ENCODE measurements at places on chromosomes 12 and 14. TPM values are rescaled to one million over a fixed set of nuclear protein-coding genes. Genes with fewer than 3 reads are reported as not detected.

GRCh38 chr12:15151161-15152091, 69.8 kb downstream of the RERG start:
- no peak for DNase-seq
- H3K27me3 ChIP-seq, result peaks cover 2% of the 10 kb centered on the region
- H3K4me1 ChIP-seq, result no peaks in the 10 kb centered on the region
- no peak overlapping the region for H3K27ac ChIP-seq

DNA sequence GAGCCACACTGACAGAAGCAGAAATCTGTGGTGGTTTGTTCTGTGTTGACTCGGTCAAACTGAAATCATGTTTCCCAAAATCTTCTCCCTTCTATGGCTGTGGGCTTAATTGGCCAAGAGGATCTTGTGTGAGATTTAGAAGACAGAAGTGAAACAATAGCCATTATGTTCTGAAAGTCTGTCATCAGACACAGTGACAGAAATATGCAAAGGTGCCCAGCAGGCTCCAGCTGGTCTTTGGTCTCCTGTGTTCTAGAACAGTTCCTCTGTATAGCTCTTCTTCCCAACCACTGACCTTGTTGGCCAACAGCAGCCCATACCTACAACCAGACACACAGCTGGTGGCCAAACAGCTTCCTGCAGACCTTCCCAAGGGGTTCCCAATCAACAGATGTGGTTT, 25.0 kb upstream of the COCH start:
- H3K36me3 ChIP-seq, result no peaks in the 10 kb centered on the region
- peaks cover 23% of the 10 kb centered on the region for H3K27me3 ChIP-seq
- no peak overlapping the region for H3K27ac ChIP-seq

DNA sequence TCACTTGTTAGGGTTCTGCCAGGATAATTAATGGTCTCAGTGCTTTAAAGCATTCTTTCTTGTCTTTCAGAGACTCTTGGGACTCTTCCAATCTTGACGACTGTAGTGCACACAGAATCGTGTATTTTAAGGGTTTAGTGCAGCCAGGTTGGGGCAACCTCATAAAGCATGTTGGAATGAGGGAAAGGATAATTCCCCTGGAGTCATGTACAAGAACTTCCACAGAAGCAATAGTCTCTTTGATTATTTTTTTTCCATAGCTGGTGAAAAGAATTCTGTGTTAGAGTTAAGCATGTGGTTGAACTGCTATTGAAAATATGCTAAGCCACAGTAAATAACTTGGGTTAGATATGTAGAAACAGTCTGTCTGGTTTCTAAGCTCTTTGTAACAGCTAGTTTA, 246.8 kb upstream of the DAAM1 start:
- no peak overlapping the region for H3K4me3 ChIP-seq
- H3K36me3 ChIP-seq, result no peaks in the 10 kb centered on the region

DNA sequence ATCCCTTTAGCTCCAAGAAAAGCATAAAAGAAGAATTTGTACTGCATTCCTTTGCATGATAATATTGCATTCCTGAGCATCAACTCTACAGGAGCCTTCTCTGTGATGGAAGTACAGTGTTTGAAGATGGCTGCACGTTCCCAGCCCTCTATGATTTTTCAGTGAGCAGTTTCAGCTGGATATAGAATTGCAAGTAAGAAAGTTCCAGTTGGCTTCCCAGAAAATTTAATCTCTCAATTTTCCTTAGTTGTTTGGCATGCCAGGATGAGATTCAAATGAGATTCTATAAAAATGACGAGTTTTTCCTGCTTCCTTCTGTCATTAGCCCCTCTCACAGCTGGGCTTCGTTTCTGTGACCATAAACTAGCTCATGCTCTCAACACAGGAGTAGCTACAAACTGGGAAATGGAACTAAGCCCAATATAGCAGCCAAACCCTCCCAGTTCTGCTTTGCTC, 109.9 kb downstream of the TTC8 start:
- H3K27ac ChIP-seq, result no peak overlapping the region
- peaks cover 22% of the 10 kb centered on the region for H3K27me3 ChIP-seq
- H3K4me3 ChIP-seq, result no peak overlapping the region
- DNase-seq, result no peak
- no peaks in the 10 kb centered on the region for H3K36me3 ChIP-seq

SERPINA9 gene
- not detected for total RNA-seq

DNA sequence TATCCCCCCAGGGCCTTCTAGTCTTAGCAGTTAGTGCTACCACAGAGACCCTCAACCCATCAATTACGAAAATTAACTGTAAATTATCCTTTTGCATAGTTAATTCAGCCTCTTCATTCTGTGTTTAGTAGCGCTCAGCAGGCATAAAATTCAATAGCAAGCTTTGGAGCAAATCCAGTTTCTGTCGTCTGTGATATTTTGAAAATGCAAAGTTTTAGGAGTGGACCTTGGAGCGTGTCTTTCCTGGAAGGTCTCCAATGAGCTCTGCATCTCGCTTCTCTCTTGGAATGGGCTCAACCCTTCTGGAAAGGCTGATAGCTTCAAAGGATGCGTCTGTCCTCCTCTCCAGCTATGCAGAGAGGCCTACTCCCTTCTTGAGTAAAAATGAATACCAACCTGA, 222.9 kb downstream of the SLC15A4 start:
- no peaks in the 10 kb centered on the region for H3K4me1 ChIP-seq
- no peaks in the 10 kb centered on the region for H3K36me3 ChIP-seq
- no peak for DNase-seq
- no peaks in the 10 kb centered on the region for H3K27me3 ChIP-seq

- H3K27me3 ChIP-seq, result no peaks in the 10 kb centered on the region
- DNase-seq, result no peak
- peaks cover 3% of the 10 kb centered on the region for H3K4me1 ChIP-seq
- H3K4me3 ChIP-seq, result no peak overlapping the region
These were observed 8.3 kb downstream of the EMG1 start for GRCh38 chr12:6979021-6979420.

DNA sequence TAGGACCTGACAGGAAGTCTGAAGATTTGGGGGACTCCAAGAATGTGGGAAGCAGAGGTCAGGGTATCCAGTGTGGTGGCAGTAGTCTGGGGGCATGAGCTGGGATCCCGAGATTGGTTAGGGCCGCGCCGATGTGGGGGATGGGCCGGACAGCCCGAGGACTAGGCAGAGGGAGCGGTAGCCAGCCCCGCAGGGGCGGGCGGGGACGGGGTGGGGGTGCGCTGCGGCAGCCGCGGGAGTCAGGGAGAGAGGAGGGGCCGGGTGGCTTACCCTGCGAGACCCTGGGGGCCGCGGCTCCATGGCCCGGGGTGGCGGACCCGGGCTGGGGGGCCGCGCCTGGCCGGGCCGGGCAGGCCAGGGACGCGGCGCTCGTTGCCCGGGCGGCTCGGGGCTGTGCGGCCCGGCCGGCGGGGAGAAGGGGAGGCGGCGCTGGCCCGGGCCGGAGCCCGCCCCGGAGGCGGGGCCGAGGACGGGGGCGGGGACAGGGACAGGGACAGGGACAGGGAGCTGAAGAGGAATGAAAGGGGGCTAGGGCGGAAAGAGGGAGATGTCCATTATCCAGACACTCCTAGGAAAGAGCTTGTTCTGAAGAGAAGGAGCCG, 5.6 kb downstream of the ZNF385A start:
- H3K27ac ChIP-seq, result no peak overlapping the region
- peak overlapping the region; percentile 47 for H3K4me3 ChIP-seq
- H3K27me3 ChIP-seq, result no peaks in the 10 kb centered on the region
- no peak for DNase-seq
